ENCODE measurements at places on chromosomes 16 and 17. TPM values are rescaled to one million over a fixed set of nuclear protein-coding genes. Genes with fewer than 3 reads are reported as not detected.

- peak; percentile 37 for DNase-seq
These were observed 467.3 kb downstream of the KCNJ2 start for GRCh38 chr17:70636517-70637133.

DNA sequence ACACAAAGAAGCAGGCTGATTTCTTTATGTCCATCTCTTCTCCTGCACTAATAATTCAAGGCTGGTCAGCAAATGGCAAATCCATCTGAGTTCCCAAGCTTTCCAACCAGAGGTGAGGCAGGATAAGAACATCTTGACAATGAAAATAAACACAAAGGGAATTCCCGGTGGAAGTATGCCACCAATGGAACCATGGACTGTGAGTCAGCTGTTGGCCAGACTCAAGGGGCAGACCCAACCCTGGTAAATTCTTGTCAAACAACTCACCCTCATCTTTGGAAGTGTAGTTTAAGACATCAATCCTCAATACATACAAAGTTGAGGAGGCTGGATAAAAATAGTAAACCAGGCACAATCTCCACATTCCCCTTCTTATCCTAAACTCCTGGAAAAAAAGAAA lies 74.3 kb upstream of the CES5A start:
- peak; percentile 15 for DNase-seq

DNA sequence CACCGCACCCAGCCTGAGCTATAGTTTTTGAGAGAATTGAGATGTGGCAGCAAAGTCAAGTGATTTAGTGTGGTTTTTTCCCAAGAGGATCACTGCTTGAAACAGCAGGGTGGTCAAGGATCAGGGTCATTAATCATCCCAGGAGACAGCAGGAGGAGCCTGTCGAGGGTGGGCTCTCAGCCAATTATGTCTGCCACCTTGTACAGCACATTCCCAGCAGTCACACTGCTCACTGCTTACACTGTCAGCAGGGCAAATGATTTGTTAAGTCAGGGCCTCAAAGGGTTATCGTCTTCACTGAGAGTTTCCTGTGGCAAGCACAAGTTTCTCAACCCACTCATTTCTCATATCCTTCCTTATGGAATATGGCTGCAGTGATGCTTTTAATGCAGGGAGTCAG lies 13.2 kb downstream of the B3GNT9 start:
- no peak for DNase-seq

DNA sequence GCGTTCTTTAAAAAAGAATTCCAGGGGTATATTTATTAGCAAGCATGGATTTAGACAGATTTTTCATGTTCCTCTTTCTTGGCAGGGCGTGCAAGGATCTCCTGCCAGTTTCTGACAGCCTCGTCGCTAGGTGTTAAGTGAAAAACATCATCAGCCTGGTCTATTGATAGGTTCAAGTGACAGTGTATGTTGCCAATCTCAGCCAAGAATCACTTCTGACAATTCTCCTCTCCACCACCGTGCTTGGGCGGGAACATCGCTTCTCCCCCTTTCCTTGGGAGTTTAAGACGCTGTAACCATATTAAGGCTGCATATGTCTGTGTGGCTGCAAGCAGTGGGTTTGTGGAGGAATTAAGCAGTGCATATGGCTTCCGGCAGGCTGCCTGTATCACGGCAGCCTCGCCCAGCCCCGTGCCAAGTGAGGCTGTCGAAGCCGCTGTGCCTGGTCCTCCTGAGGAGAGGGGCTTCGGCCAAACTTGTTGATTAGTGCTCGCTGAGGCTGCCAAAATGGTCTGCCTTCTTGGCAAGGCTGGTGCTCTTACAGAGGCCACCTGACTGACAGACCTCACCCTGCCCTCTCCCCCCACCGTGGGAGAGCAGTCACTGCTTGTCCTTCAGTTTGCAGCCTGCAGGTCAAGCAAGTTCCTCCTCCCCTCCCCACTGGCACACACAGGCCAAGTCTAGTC lies 132.2 kb upstream of the MPHOSPH6 start:
- DNase-seq, result no peak

- no peak for DNase-seq
These were observed 8.1 kb upstream of the DNASE1 start for GRCh38 chr16:3646348-3646920.

DNA sequence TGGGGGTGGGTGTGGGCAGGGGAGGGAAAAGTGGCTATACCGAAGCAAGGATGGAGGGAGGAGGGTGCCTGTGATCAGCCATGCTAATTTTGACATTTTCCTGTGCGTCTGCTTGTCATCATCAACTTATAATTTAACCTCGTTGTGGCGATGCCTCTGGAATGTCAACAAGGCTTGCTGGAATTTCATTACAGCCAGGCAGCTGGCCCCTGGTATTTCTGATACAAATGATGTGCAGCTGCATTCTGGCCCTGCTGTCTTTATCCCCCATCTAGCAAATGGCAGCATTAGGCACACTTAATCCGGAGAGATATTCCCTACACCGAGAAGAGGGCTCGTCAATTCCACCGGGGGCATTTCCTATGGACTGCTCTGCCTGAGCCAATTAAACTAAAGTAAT lies 278.3 kb upstream of the CCL2 start:
- no peak for DNase-seq

- no peak for DNase-seq
These were observed 502.8 kb upstream of the GOT2 start for GRCh38 chr16:59236804-59237458.

DNA sequence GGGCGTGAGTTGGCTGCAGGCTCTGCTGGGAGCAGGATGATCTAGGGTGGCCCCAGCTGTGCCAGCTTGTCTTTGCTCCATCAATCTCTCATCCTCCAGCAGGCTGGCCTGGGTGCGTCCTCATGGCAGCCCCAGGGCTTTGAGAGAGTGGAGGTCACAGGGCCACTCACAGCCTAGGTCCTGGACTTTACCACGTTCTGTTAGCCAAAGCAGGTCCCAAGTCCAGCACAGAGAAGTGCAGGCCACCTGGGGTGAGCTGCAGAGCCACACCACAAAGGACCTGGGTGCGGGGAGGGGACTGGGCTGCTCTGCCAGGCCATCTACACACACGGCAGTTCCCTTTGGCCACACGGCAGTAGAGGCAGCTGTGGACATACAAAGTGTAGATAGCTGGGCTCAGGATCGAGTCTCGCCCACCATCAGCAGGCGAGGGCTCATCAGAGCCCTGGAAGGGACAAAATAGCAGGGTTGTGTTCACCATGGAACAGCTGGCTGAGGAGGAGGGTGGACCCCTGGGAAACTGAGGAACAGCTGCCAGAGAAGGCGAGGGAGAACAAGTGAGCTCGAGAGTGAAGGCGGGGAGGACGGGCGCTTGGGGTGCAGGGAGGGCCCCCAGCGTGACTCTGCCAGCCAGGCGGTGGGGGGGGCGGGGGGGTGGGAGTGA lies 30.0 kb downstream of the SREBF1 start:
- DNase-seq, result no peak

DNA sequence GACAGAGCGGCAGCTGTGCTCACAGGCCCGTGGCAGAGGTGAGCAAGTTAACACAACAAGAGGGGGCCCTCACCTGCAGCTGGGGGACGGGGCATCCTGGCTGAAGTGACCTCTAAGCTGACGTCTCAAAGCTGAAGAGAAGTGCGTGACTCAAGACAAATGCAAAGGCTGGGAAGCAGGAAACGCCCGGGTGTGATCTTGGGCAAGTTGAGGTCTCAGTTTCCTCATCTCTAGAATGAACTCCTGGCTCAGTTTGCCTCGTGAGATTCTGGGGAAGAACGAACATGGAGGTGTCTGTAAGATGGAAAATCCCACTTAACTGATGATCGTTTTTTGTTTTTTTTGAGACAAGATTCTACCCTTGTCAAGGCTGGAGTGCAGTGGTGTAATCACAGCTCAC lies 40.1 kb upstream of the C1QL1 start:
- DNase-seq, result no peak

- DNase-seq, result no peak
These were observed 170.0 kb upstream of the ZNF267 start for GRCh38 chr16:31703526-31704128.

- DNase-seq, result no peak
These were observed 53.9 kb upstream of the CRISPLD2 start for GRCh38 chr16:84765616-84766580.

- DNase-seq, result no peak
These were observed 110.7 kb upstream of the SDK2 start for GRCh38 chr17:73754886-73755400.

- no peak for DNase-seq
These were observed 132.8 kb upstream of the NETO2 start for GRCh38 chr16:47276522-47276921.

DNA sequence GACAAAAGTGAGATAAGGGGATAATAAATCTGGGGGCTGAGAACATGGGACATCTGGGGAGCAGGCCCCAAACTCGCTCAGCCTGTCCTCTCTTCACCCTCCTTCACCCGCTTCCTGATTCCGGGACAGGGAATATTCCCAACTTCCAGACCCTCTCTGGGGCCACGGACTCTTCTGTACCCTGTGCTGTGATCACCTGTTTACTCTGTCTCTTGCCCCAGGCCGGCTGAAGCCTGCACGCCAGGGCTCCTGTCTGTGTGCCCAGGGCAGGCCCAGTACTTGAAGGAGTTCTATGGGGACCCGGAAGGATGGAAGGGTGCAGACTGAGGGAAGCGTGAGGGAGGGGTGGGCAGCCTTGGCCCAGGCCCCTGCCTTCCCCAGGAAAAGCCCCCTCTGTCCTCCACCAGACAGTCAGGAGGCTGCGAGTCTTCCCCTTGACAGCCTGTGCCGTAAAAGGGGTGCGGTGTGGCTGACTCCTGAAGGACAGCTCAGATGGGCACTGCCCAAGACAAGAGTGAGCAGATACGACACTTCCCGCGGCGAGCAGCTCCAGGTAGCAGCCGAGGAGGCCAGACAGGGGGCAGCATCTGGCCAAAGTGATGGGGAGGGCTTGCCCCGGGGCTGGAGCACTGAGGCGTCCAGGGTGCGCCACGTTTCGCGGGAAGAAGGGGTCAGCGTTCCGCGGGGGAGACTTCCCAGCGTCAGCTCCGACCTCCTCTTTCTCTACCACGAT lies 1.0 kb upstream of the CCNF start:
- DNase-seq, result peak; percentile 28

GRCh38 chr17:10798332-10798749 lies 5.6 kb downstream of the TMEM238L start:
- DNase-seq, result no peak

Gene ICAM2
- total RNA-seq, result 8.2 TPM

Gene KRTAP3-2
- not detected for total RNA-seq

Gene CEMP1
- not detected for total RNA-seq

Gene DRC7
- total RNA-seq, result not detected

Gene CARD14
- total RNA-seq, result not detected

Gene TERB1
- total RNA-seq, result not detected

Gene TEN1
- total RNA-seq, result 32.8 TPM

Gene NPTX1
- 1.4 TPM for total RNA-seq

Gene SEPTIN12
- not detected for total RNA-seq

Gene KRTAP4-5
- total RNA-seq, result not detected

Gene LRRC37A3
- 1.3 TPM for total RNA-seq

Gene ANKRD40CL
- not detected for total RNA-seq

Gene MYH13
- total RNA-seq, result not detected

Gene GRIN2A
- not detected for total RNA-seq

Gene DNAH17
- total RNA-seq, result not detected

Gene PRSS36
- 2.0 TPM for total RNA-seq

Gene SRCIN1
- not detected for total RNA-seq

Gene ASB16
- not detected for total RNA-seq
